Urinary bladder (tissue), 4 donors: ENCODE measurements at places on chromosomes 13 and 19. TPM values are rescaled to one million over a fixed set of nuclear protein-coding genes. Genes with fewer than 3 reads are reported as not detected.
A peak's percentile ranks its signal among the peaks of the same experiment; 100 is the strongest.

- no peak for DNase-seq
Measured at GRCh38 chr13:22594041-22594440, 586.7 kb upstream of the SGCG start.

The ACER1 gene
- not detected for total RNA-seq

GRCh38 chr13:52894413-52894812 is 46.0 kb upstream of the PCDH8 start:
- DNase-seq = no peak

DNA sequence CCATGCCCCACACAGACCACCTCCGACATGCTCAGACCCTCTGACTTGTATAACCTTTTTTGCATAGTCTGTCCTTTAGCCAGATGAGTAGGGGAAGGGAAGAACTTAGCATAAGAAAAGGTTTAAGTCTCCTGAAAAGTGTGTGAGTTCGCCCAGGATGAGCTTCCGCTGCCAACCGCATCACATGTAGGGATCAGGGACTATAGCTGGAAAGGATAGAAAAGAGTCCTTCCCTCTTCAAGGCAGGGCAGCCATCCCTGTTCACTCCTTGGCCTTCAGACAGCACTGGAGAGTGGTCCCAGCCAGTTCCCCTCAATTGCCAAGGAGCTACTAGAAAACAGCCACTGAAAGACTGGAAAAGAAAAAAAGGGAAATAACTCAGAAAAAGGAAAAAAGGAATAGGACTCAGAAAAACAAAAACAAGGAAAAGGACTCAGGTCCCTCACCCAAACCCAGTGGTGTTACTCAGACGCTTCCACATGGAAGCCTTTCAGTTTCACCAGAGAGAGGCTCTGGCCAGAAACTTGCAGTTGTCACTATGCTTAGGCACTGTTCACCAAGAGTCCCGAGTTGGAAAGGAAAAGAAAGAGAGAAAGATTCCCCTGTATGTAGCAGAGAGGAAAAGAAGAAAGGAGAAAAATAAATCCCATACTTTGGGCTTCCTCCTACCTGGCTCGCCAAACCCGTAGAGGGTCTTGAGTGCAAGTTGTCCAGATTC is 5.6 kb upstream of the TM9SF2 start:
- DNase-seq = no peak

The FEM1A gene
- 7.7 TPM for total RNA-seq

The KL gene
- 6.0 TPM for total RNA-seq

The RYR1 gene
- total RNA-seq = 5.3 TPM

DNA sequence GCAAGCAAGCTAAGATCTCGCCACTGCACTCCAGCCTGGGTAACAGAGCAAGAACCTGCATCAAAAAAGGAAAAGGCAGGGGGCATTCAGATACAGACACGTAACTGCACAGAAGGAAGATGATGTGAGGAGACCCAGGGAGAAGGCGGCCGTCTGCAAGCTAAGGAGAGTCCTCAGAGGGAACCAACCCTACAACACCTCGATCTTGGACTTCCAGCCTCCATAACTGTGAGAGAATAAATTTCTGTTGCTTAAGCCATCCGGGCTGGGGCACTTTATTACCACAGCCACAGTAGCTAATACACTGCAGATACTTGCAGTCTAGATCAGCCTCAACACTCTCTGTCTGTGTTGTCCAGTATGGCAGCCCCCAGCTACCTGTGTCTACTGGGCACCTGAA is 7.9 kb downstream of the TICAM1 start:
- no peak for DNase-seq

DNA sequence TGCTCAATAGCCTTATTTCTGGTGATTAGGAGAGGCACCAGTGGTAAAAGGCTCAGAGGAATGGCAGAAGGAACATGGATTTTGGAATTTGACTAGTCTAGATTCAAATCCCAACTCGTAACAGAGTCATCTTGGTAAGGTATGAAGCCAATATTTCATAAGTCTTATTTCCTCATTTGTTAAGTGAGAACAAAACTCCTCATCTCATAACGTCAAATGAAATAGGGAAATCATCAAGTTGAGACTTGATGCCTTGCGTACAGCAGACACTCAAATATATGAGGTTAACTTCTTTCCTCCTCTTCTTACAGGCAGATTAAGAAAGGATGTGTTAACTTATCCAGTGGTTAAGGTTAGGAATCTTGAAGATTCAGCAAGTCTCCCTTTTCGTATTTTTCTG is 189.2 kb downstream of the DLEU7 start:
- no peak for DNase-seq

The TTYH1 gene
- total RNA-seq = 3.6 TPM

DNA sequence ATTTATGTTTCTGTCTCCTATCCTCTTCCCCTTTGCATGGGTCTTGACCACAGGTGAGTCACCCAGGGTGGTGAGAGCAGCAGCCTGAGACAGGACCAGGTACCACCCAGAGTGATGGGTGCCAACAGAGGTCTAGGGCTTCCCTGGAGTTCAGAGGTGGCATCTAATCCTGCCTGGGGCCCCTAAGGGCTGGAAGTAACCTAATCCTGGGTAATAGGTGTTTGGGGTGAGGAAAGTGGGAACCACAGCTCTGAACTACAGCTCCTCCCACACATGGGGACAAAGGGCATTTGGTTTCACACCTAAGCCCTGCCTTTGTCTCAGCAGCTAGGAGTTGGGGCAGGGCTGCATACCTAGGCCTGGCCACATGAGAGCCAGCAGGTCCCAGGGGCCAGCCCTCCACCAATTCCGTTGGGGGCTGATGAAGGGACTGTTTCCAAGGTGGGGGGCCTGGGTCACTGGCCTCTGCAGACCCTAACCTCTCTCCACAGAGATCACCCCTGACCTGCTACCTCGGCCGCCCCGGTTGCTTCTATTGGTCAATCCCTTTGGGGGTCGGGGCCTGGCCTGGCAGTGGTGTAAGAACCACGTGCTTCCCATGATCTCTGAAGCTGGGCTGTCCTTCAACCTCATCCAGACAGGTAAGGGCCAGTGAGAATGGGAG is 8.0 kb downstream of the SPHK2 start:
- DNase-seq = no peak

The ATXN8OS gene
- total RNA-seq = not detected

The NAPSA gene
- 0.58 TPM for total RNA-seq

The ZNF845 gene
- 17.8 TPM for total RNA-seq

- DNase-seq = no peak
Measured at GRCh38 chr13:59538512-59538911, 625.2 kb downstream of the DIAPH3 start.

The MARK4 gene
- total RNA-seq = 14.8 TPM

DNA sequence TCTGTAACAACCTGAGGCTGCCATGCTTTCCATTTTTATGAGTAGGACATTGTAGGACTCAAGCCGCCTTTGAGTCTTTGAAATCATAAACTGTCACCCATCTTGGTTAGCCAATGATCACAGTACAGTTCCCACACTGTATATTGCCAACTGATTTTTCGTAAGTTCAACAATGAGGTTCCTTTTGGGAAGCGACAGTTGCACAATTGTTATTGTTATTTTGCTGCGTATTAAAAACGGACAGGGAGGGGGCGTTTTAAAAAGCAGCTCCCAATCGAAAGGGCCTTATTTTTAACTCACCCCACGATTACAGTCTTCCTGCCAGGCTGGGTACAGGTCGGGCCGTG is 601 bp downstream of the SLC46A3 start:
- DNase-seq = no peak

DNA sequence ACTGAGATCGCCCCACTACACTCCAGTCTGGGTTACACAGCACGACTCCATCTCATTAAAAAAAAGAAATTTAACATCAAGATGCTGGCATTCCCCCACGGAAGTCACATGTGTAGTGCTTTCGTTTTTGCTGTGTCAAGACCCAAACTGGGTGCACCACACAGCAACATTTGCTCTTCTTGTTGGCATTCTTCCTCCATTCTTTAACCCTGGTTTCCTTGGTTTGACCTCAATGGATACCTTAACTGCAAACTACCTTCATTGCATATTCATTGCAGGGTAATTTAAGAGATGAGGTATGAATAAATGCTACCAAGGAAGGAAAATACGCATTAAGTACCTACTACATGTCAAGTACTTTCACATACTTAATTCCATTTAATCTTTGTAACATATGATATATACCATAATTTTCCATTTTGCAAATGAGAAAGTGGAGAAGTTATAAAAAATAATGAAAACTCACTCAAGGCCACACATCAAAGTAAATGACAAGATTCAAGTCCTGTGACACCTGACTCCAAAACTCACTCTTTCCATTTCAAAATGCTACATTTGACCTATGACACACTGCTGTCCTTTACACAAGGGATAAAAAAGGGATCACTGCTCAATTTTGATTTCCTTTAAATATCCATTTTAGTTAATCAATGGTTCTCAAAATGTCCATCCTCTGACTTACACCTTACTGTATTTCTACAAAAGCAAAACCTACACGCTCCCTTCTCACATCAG is 59.2 kb downstream of the STK24 start:
- no peak for DNase-seq

DNA sequence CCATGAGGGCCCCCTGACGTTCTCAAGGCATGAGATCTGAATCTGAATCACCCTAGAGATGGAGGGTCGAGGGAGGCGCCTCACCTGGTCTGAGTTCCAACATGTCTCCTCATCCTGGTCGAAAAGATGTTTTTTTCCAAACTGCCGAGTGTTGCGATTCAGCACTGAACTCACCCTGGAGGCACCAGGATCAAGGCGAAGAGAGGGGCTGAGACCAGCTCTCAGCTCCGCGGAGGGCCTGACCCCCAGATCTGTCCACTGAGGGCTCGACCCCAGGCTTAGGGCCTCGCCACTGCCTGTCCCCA is 555 bp downstream of the NR2C2AP start:
- DNase-seq = no peak

The ZNF443 gene
- total RNA-seq = 12.8 TPM

DNA sequence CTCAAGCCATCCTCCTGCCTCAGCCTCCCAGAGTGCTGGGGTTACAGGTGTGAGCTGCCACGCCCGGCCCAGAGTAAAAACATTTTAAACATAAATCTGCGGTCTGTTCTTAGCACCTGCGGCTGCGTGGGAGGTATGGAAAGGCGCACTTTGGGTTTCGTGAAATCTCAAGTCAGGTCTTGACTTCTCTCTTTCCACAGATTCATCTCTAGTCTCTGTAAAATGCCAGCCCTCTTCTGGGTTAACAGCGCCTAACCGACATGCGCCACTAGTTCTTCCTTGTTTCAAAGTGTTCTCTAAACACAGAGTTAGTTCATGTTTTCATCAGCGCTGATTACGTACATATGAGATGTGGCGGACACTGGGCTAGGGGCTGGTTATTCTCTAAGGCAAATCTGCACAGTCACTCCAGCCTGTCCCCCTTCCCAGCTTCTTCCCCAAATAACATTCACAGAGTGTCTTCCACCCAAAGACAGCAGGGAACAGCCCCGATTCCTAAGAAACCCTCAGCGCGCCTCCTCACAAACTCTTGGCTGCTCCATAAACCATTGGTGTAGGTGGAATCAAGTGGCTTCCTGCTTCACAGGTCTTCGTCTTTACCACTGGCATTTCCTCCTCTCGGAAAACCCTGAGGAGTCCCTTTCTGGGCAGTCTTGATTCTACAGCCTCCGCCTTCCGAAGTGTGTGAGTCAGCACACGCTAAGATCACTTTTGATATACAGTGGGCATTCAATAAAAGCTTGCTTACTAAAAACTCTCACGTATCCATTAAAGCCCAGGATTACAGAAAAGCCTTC is 1.4 kb downstream of the PARP4 start:
- no peak for DNase-seq

The SIGLEC10 gene
- total RNA-seq = 0.85 TPM

DNA sequence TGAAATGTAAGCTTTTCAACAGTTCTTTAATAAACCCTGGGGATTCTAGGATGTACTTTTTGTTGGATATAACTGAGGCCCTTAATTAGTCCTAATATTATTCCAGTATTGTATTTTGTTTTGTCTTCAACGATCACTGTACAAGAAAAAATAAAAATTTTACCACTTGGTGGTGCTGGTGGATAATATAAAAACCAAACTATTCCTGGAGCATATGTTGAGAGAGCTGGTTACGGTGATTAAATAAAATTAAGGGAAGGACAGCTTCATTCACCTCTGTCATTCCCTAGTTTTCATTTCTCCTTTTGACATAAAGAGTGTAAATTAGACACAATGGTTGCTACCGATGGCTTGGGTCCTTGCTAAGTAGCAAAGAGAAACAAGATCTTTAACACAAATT is 598.6 kb upstream of the PCDH20 start:
- DNase-seq = peak; percentile 6

DNA sequence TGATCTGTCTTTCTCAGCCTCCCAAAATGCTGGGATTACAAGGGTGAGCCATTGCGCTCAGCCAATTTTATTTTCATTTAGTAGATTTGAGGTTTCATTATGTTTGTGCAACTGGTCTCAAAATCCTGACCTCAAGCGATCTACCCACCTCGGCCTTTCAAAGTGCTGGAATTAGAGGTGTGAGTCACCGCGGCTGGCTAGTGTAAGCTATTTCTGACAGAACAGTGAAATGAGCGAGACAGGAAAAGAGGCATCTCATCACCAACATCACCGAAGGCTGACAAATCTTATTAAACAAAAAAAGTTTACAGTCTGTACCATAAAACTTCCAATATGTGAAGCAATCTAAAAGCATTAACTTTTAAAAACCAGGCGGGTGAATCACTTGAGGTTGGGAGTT is 12.2 kb upstream of the ZNF888 start:
- no peak for DNase-seq

DNA sequence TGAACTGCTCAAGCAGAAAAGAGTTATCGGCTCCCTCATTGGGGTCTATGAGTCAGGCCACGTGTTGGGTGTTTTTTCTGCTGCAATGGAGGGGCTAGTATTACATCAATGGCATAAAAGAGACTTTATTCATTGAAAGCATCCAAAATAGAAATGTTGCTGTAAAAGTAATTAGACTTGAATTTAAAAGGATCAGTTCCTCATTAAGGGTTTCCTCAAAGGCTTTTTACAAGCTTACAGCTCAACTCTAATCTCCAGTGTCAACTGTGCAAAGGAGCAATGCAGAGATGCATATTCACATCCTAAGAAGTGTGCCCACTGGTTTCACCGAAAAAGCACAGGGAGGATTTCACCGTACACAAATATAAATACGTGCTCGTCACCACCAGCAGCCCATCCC is 300.3 kb downstream of the FOXO1 start:
- DNase-seq = no peak

GRCh38 chr19:29524201-29524911 is 1.4 kb upstream of the VSTM2B start:
- no peak for DNase-seq

The AZU1 gene
- total RNA-seq = not detected

GRCh38 chr13:43848001-43848649 is 31.4 kb downstream of the CCDC122 start:
- no peak for DNase-seq

GRCh38 chr13:109126178-109126577 is 496.8 kb downstream of the MYO16 start:
- no peak for DNase-seq

DNA sequence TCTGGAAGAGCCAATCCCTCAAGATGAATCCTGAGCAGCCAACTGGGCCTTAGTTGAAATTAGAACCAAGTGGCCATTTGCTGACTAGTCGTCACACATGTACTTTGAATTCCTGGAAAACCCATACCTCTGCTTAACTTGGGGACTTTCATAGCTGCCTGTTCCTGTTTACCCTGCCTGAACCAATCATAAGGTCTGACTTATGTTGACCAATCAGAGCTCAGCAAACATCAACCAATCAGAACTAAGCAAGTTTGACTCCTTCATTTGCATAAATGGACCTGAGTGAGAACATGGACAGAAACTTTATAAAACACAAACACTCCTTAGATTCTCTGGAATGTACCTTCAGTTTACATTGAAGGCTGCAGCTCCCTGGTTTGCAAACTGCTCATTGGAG is 50.8 kb downstream of the LATS2 start:
- DNase-seq = no peak
